ENCODE measurements at places on chromosomes 2 and 18. TPM values are rescaled to one million over a fixed set of nuclear protein-coding genes. Genes with fewer than 3 reads are reported as not detected.

The TMEFF2 gene
- total RNA-seq, result not detected

The ZNF804A gene
- total RNA-seq, result not detected

The LTBP1 gene
- 168 TPM for total RNA-seq

The PRKAG3 gene
- total RNA-seq, result 0.19 TPM

The LYG2 gene
- total RNA-seq, result not detected

The TMEM198 gene
- 1.8 TPM for total RNA-seq

The INSIG2 gene
- 8.0 TPM for total RNA-seq

The HOXD1 gene
- total RNA-seq, result not detected

The SCN3A gene
- 1.0 TPM for total RNA-seq

The NAT8 gene
- not detected for total RNA-seq

The IL36G gene
- not detected for total RNA-seq

The KCNK3 gene
- total RNA-seq, result 47.5 TPM

The ABCB6 gene
- 12.1 TPM for total RNA-seq

The CLEC4F gene
- not detected for total RNA-seq

The SP110 gene
- 10.3 TPM for total RNA-seq

The HRH4 gene
- not detected for total RNA-seq

The SCG2 gene
- 1.8 TPM for total RNA-seq

The TCF23 gene
- not detected for total RNA-seq

The FOXI3 gene
- not detected for total RNA-seq

The TUBA3E gene
- 9.5 TPM for total RNA-seq

The PDE11A gene
- 1.2 TPM for total RNA-seq

The ST8SIA5 gene
- total RNA-seq, result 6.7 TPM

The UGT1A5 gene
- not detected for total RNA-seq

The GPR148 gene
- not detected for total RNA-seq

The TNFAIP6 gene
- total RNA-seq, result 2.8 TPM

The INHBB gene
- 0.74 TPM for total RNA-seq

The CD302 gene
- 28.7 TPM for total RNA-seq

The ACTR2 gene
- 45.5 TPM for total RNA-seq

The VWA3B gene
- not detected for total RNA-seq

The UGT1A6 gene
- total RNA-seq, result not detected
